ENCODE measurements at places on chromosomes 6 and 20. TPM values are rescaled to one million over a fixed set of nuclear protein-coding genes. Genes with fewer than 3 reads are reported as not detected.

Gene BEND6
- total RNA-seq: not detected

Gene FOXS1
- total RNA-seq: not detected

Gene AFDN
- total RNA-seq: 21.3 TPM

Gene GSTA2
- not detected for total RNA-seq

DNA sequence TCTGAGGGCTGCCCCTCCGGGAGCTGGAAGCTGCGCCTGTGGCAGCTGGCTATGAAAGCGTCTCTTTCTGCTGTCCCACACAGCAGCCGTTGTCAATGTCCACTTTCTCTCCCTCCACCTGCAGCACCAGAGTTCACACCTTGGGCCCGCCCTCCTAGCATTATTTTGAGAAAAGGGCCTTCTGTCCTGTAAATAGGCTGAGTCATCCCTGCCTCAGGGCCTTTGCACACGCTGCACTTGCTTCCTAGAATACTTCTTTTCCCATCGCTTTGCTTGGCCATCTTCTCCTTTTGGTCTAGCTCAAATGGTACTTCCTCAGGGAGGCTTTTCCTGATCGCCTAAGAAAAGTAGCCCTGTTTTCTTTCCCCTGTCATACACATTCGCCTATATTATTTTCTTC, 69.3 kb upstream of the ZNFX1 start:
- H3K27ac ChIP-seq: no peak overlapping the region
- no peaks in the 10 kb centered on the region for H3K4me1 ChIP-seq
- H3K36me3 ChIP-seq: no peaks in the 10 kb centered on the region
- no peak overlapping the region for H3K4me3 ChIP-seq
- DNase-seq: no peak
- no peaks in the 10 kb centered on the region for H3K27me3 ChIP-seq

DNA sequence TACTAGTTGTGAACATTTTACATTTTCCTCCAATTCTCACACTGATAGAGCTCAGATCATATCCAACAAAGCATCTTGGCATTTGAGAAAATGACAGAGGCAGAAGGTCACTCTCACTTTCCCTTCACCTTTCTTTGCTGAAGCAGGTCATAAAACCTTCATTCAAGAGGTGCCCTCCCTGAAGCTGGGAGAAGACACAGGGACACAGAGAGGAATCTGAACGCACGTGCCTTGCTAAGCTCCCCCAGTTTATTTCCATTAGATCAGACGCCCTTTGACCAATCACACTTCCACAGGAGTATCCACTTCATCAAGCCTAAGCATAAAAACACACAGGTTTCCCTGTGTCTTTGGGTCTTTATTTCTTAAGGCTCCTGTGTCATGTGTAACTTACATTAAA, 9.2 kb upstream of the MBOAT1 start:
- no peak overlapping the region for H3K27ac ChIP-seq
- no peaks in the 10 kb centered on the region for H3K27me3 ChIP-seq
- H3K36me3 ChIP-seq: no peaks in the 10 kb centered on the region
- no peak for DNase-seq

GRCh38 chr6:31016659-31017299, 6.5 kb downstream of the MUC22 start:
- no peaks in the 10 kb centered on the region for H3K4me1 ChIP-seq
- H3K4me3 ChIP-seq: no peak overlapping the region
- no peak for DNase-seq
- no peaks in the 10 kb centered on the region for H3K27me3 ChIP-seq
- no peaks in the 10 kb centered on the region for H3K36me3 ChIP-seq
- no peak overlapping the region for H3K27ac ChIP-seq

GRCh38 chr6:24382220-24382540, 20.6 kb upstream of the MRS2 start:
- H3K27ac ChIP-seq: no peak overlapping the region
- no peaks in the 10 kb centered on the region for H3K36me3 ChIP-seq
- no peaks in the 10 kb centered on the region for H3K4me1 ChIP-seq
- no peak overlapping the region for H3K4me3 ChIP-seq
- no peak for DNase-seq

GRCh38 chr6:107931894-107932293, 26.1 kb downstream of the SEC63 start:
- no peak for DNase-seq
- H3K36me3 ChIP-seq: no peaks in the 10 kb centered on the region
- no peaks in the 10 kb centered on the region for H3K27me3 ChIP-seq
- no peak overlapping the region for H3K4me3 ChIP-seq
- H3K4me1 ChIP-seq: no peaks in the 10 kb centered on the region
- no peak overlapping the region for H3K27ac ChIP-seq

DNA sequence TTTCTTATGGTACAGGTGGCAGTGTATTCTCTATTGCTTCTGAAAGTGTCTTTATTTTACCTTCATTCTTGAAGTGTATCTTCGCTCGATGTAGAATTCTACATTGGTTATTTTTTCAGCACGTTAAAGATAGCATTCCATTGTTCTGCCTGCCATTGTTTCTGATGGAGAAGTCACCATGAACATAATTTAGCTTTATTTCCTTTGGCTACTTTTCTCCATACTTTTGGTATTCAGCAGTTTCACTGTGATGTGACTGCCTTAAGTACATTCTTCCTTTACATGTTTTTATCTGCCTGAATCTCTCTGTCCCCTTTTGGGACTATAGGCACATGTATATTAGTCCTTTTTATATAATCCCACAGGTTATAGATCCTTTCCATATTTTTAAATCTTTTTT, 19.0 kb downstream of the ZNF133 start:
- no peaks in the 10 kb centered on the region for H3K27me3 ChIP-seq
- no peak overlapping the region for H3K27ac ChIP-seq
- no peak overlapping the region for H3K4me3 ChIP-seq
- no peaks in the 10 kb centered on the region for H3K4me1 ChIP-seq
- no peaks in the 10 kb centered on the region for H3K36me3 ChIP-seq
- no peak for DNase-seq

GRCh38 chr6:142416686-142417085, 114.9 kb downstream of the ADGRG6 start:
- no peak overlapping the region for H3K27ac ChIP-seq
- DNase-seq: no peak
- H3K27me3 ChIP-seq: no peaks in the 10 kb centered on the region
- no peak overlapping the region for H3K4me3 ChIP-seq
- no peaks in the 10 kb centered on the region for H3K36me3 ChIP-seq

- H3K4me3 ChIP-seq: no peak overlapping the region
- H3K4me1 ChIP-seq: peaks cover 7% of the 10 kb centered on the region
- no peak overlapping the region for H3K27ac ChIP-seq
- DNase-seq: no peak
- no peaks in the 10 kb centered on the region for H3K36me3 ChIP-seq
These were observed 96.0 kb downstream of the PSMB1 start for GRCh38 chr6:170456886-170457698.

GRCh38 chr20:62583424-62583920, 58.8 kb upstream of the SLCO4A1 start:
- peaks cover 7% of the 10 kb centered on the region for H3K27me3 ChIP-seq
- no peak overlapping the region for H3K27ac ChIP-seq
- H3K4me3 ChIP-seq: no peak overlapping the region
- H3K36me3 ChIP-seq: no peaks in the 10 kb centered on the region
- no peak for DNase-seq
- H3K4me1 ChIP-seq: no peaks in the 10 kb centered on the region

DNA sequence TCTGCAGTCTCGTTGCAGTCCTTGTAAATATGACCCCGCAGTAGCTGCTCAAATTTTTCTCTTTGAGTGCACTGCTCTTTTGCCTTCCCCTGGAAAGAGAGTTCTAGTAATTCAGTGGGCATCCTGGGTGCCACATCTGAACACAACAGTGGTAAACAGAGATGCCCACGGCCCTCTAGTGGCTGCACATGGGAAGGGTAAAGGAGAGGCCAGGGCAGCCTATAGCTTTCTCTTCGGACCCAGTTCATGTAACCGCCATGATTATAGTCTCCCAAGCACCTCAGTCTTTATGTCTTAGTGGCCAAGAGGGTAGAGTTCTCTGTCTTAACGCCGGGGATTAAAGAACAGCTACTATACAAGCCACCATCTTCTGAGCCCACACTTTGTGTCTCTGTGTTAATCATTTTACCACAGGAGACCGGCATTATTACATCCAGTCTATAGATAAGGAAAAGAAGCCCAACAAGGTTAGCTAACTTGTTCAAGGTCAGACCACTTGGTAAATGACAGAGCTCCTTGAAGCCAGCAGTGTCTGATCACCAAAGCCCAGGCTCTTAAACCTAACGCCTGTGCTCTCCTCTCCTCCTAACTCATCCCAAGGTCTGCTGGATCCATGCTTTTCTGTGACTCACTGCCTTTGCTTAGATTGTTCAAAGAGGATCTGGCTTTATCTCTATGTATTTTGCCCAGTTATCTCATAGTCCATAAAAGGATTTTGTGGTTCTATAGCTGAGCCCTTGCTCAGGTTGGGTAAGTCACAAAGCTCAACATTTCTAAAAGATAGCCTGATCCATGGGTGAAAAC, 81.8 kb downstream of the ISM1 start:
- no peaks in the 10 kb centered on the region for H3K27me3 ChIP-seq
- H3K36me3 ChIP-seq: no peaks in the 10 kb centered on the region
- H3K27ac ChIP-seq: no peak overlapping the region
- no peak overlapping the region for H3K4me3 ChIP-seq
- H3K4me1 ChIP-seq: no peaks in the 10 kb centered on the region

DNA sequence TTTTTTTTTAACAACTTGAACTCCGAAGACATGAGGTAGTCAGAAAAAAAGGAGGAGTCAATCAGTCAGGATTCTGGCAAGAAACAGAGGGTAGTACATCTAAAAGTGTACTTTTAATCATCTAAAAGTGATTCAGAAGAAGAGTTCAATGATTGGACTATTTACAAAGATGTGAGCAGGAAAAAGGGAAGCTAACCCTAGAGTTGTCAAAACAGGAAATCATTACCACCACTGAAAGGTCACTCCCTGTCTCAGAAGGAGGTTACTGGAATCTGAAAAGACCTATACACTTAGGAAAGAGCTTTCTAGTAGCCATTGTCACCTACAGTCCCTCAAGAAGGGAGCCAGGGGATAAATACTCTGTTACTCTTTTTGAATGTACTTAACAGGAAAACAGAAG, 16.7 kb upstream of the LMBRD1 start:
- DNase-seq: no peak
- H3K27me3 ChIP-seq: no peaks in the 10 kb centered on the region
- peak overlapping the region; percentile 18 for H3K4me3 ChIP-seq
- no peaks in the 10 kb centered on the region for H3K36me3 ChIP-seq

DNA sequence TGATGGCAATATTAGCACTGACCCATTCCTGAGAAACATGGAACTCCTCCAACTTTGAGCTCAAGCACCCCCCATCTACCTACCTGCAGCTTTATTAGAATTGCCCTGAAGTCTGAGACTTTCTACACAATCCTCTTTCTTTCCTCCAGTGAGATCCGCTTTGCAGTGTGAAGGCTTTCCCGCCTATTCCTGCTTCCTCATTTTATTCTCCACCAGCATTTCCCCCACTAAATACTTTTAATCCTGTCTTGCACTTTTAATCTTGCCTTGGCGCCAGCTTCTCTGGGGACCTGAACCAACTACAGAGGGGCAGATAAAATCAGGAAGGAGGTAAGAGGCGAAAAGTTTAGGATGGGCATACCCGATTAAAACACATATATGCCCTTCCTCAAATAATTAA, 178.1 kb upstream of the PRDM1 start:
- H3K4me3 ChIP-seq: no peak overlapping the region
- H3K27me3 ChIP-seq: no peaks in the 10 kb centered on the region
- no peaks in the 10 kb centered on the region for H3K36me3 ChIP-seq
- no peak for DNase-seq
- no peak overlapping the region for H3K27ac ChIP-seq
- H3K4me1 ChIP-seq: no peaks in the 10 kb centered on the region

DNA sequence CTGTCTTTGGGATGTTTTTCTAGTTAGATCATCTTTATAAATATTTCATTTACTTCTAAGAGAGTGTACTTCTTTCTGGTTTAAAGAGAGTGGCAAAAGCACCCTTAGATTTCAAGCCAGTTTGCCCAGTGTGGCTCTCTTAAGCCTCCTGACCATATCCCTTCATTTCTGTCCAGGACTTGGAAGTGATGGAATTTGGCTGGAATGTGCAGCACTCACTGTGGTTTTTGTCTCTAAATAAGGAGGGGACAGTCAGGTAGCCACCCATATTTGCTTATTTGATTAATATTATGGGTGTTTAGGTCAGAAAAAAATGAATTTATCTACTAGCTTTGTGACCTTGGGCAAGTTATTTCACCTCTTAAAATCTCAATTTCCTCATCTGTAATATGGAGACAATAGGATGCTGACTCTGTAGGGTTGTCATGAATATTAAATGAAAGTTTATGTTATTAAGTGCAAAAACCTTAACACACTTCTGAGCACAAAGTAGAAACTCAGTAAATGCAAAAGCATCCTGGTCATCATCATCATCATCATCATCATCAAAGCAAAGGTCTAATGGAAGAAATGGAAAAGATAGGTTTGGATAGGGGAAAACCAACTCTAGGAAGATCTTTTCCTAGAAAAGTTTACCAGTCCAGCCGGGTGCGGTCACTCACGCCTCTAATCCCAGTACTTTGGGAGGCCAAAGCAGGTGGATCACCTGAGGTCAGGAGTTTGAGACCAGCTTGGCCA, 3.1 kb downstream of the CRYBG1 start:
- H3K4me3 ChIP-seq: no peak overlapping the region
- H3K4me1 ChIP-seq: peaks cover 12% of the 10 kb centered on the region
- no peak for DNase-seq
- no peaks in the 10 kb centered on the region for H3K36me3 ChIP-seq
- H3K27me3 ChIP-seq: peaks cover 4% of the 10 kb centered on the region

- no peaks in the 10 kb centered on the region for H3K4me1 ChIP-seq
- H3K27ac ChIP-seq: no peak overlapping the region
- no peak overlapping the region for H3K4me3 ChIP-seq
- H3K36me3 ChIP-seq: no peaks in the 10 kb centered on the region
These were observed 95.4 kb downstream of the OGFRL1 start for GRCh38 chr6:71383901-71384489.

- H3K36me3 ChIP-seq: no peaks in the 10 kb centered on the region
- no peak for DNase-seq
- H3K27me3 ChIP-seq: no peaks in the 10 kb centered on the region
- no peaks in the 10 kb centered on the region for H3K4me1 ChIP-seq
These were observed 13.2 kb upstream of the SSTR4 start for GRCh38 chr20:23021951-23022350.

DNA sequence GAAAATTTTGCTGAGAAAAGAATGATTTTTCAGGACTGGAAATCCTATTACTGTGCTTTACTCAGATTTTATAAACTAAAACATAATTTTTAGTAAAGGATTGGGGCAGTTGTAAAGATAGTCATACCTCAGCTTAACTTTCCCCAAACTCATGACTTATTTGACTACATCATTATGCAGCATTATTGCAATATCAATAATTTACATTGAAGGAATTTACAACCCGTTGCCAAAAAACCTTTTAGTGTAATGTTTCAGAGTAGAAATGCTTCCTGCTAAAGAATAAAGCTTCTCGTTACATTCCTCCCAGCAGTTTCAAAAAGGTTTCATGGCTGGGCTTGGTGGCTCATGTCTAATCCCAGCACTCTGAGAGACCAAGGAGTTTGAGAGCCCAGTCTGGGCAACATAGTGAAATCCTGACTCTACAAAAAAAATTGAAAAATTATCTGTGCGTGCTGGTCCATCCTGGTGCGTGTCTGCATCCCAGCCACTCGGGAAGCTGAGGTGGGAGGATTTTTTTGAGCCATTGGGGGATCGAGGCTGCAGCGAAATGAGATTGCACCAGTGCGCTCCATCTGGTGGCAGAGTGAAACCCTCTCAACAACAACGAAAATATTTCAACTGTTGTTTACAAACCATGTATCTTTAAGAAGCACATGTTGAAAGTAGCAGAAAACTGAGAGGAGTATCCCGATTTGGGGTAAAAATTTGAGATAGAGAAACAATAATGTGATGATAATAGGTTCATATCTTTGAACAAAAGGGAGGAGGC, 4.4 kb downstream of the AMD1 start:
- peak; percentile 23 for DNase-seq
- no peaks in the 10 kb centered on the region for H3K27me3 ChIP-seq
- H3K4me1 ChIP-seq: peaks cover 68% of the 10 kb centered on the region
- H3K27ac ChIP-seq: no peak overlapping the region
